ENCODE measurements at places on chromosomes 7 and 10.

GRCh38 chr10:132735341-132735775, 50.6 kb downstream of the NKX6-2 start:
- no peak for DNase-seq

- no peak for DNase-seq
Measured at GRCh38 chr10:30396698-30397097, 37.3 kb upstream of the MAP3K8 start.

DNA sequence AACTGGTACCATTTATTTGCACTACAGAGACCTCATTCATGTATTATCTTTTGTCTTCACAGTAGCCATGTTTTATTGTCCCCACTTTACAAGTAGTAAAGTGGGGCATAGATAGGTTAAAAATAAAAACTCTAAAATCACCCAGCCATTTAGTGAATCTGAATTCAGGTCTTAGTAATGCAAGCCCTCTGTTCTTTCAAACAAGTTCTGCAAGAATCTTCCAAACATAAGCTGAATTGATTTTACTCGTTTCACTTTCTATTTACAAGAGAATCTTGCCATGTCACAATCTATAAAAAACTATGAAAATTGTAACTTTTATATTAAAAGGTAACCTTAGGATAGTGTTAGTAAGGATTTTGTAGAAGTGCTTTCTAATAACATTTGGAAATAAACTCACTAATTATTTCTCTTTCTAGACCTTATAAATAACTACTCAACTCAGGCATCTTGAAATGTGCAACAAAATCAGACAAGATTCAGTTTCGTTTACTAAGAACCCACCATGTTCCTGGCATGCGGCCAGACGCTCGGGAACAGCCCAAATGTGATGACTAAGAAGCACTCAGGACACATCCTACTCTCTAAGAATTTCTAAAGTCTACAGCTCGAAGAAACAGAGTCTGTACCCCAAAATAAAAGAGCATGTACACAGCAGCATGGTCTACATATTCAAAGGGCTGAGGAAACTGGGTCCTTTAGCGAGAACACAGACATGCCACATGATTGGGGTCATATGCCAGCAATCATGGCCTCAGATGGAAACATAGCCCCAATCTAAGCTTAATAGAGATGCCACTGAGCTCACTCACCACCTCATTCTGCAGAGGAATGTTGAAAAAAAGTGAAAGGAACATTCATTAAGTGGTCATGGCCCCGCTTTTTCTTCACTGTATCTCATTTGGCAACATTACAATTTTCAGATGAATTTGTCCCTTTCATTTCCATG, 167.6 kb downstream of the AMPH start:
- peak; percentile 79 for DNase-seq

GRCh38 chr10:38143587-38143986, 49.5 kb downstream of the ZNF37A start:
- no peak for DNase-seq

DNA sequence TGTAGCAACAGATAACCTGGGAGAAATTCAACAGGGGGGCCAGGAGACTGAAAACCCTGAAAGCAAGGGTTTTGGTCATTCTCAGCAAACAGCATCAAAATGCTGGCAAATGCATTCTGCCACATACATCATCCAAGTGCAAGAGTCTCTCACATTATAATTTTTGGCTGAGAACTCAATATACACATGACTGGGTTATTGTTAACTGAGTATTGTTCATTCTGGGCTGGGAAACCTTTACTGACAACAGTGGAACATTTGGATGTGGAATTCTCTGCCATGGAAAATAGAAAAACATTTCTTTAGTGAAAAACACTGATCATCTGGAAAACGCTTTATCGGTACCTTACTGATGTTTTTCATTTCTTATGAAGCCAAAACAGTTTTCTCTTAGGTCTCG, 73.1 kb upstream of the MET start:
- no peak for DNase-seq

GRCh38 chr10:95262763-95263518, 27.9 kb downstream of the PDLIM1 start:
- DNase-seq, result no peak

DNA sequence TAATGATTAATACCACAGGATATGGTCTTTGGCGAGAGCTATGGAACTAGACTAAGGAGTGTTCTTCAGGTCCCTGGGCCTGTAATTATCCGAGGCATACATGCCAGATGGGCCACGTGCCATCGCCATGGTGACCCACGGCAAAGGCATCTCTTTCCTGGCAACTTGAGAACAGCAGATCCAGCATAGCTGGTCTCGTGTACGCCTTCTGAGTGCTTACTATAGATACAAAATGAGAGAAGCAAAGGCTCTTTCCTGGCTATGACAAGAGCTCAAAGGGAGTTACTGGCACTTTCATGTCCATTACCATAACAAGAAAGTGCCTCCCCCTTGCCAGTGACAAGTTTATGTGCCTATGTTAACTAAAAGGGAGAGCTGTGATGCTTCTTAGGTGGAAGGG, 26.0 kb upstream of the GLI3 start:
- DNase-seq, result no peak

- DNase-seq, result no peak
Measured at GRCh38 chr10:129098517-129098916, 368.5 kb upstream of the MGMT start.

DNA sequence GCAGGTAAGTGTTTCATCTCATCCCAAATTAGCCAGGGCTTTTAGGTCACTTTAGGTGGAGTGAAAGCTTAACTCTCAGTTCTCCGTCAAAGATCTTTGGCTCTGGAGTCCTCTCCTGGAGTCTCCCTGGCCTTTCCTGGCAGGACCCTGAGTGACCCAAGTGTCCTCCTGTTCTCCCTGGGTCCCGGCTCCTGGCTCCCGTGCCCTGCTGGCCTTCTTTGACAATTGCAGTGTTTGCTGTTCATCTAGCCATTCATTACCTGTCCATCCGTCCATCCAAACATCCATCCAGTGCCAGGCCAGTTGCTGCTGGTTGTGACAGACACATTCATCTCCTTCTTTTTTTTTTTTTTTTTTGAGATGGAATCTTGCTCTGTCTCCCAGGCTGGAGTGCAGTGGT, 6.2 kb upstream of the TPST1 start:
- no peak for DNase-seq

- no peak for DNase-seq
Measured at GRCh38 chr10:75870039-75870645, 438.7 kb downstream of the LRMDA start.

DNA sequence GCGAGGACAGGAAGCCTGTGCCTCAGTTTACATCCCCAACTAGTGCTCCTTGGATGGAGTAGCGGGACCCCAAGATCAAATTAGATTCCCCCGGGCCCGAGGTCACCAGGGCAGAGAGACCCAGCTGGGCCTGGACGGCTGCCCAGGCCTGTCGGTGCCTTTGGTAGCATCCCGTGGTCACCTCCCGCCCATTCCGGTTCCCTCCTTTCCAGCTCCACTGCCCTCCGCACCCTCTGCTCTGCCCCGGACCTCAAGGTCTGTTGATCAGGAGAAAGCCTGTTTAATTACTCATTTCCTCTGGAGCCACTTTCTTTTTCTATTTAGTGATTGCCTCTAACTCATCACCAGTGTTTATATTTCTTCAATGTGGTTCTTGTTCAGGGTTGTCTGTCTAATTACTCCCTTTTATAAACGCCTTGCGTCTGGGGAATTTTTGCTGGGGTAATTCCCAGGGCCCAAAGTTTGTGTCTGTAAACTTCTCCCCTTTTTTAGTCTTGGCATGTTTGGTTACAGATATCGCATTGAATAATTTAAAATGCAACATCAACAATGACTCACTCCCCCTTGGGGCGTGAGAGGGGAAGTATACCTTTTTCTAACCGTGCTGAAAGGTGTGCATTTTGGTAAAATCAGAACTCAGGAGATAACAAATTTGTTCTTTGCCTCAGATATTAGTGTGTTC, 1.9 kb downstream of the FOXK1 start:
- peak; percentile 41 for DNase-seq

DNA sequence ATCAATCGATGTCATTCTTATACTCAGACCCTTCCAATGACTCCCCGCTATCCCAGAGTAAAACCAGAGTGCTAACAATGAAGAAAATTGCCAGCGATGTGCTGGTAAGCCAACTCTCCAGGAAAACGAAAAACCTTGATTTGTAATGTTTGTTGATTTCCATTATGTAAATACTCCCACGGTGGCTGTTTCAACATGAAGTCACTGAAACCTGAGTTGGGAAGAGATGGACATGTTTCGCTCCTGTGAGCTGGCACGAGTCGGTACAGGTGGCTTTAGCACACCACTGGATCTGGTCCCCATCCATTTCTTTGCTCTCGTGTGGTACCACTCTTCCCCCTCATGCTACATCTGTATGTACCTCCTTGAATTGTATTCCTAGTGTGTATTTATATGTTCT, 52.9 kb downstream of the AP3M1 start:
- no peak for DNase-seq

GRCh38 chr7:2243458-2243857, 1.4 kb downstream of the NUDT1 start:
- no peak for DNase-seq

DNA sequence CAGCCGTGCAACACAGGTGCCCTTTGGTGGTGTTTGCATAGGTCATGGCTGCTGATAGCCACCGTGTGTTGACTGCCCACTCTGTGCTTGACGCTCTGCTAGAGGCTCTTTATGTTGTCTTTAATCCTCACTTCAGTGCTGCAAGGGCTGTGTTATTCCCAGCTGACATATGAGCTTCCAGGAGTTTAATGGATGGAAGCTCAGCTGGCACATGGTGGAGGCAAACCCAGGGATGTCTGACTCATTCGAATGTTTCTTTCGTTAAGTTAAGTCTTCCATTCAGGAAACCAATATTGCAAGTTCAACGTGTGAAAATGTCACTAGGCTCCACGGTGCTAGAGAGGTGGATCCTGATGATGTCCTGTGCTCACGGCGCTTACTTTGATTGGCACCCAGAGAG, 378.4 kb downstream of the DPP6 start:
- DNase-seq, result no peak

GRCh38 chr7:33932832-33933468, 27.6 kb downstream of the BMPER start:
- DNase-seq, result peak; percentile 17

- peak; percentile 1 for DNase-seq
Measured at GRCh38 chr10:71092812-71093401, 119.5 kb upstream of the UNC5B start.

DNA sequence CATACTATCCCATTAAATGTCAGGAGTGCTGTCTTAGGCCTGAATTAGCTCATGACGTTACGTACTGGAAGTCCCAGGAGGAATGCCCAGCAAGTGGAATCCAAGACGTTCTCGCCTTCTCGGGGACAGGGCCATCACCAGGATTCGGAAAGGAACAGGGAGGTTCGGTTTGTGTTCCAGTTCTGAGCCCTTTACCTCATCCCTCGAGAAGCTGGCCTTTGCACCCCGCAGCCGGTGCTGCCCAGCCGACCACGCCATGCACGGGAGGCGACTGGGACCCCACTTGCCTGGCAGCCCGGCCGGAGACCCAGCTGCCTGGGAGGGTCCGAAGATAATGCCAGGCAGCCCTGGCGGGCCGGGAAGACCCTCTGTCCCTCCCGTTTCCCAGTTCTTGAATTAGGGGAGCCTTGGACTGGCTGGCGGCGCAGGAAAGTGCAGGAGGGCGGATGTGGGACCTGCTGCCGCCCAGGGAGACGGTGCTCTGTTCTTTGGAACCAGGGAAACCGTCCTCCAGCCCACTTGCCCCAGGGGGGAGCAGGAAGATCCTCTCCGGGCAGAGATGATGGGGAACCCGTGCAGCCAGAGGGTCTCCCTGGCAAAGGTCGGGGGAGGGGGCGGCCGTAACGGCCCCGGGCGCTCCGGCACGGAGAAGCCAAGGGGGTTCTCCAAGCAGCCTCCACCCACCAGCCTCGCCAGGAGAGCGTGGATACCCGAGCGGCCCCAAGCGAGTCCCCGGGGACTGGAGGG, 671 bp upstream of the CHST3 start:
- no peak for DNase-seq

GRCh38 chr7:99626661-99627060, 9.9 kb downstream of the ZSCAN25 start:
- DNase-seq, result no peak

DNA sequence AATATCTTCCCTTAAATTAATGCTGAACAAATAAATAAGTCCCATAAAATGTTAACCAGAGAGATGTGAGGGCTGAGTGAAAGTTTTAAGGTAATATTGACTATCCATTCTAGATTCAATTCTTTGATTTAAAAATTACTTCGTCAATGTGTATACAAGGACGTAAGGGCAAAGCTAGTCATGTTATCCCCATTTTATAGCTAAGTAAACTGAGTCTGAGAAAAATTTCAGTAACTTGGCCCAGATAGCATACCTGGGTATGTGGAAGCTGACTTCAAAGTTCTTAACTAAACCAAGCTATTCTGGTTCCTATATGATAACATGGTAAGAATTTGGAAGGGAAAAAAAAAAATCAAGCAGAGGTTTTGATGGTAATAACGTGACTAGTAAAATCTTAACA, 72.4 kb downstream of the CADPS2 start:
- no peak for DNase-seq

GRCh38 chr7:70242826-70243225, 644.6 kb downstream of the AUTS2 start:
- DNase-seq, result no peak

DNA sequence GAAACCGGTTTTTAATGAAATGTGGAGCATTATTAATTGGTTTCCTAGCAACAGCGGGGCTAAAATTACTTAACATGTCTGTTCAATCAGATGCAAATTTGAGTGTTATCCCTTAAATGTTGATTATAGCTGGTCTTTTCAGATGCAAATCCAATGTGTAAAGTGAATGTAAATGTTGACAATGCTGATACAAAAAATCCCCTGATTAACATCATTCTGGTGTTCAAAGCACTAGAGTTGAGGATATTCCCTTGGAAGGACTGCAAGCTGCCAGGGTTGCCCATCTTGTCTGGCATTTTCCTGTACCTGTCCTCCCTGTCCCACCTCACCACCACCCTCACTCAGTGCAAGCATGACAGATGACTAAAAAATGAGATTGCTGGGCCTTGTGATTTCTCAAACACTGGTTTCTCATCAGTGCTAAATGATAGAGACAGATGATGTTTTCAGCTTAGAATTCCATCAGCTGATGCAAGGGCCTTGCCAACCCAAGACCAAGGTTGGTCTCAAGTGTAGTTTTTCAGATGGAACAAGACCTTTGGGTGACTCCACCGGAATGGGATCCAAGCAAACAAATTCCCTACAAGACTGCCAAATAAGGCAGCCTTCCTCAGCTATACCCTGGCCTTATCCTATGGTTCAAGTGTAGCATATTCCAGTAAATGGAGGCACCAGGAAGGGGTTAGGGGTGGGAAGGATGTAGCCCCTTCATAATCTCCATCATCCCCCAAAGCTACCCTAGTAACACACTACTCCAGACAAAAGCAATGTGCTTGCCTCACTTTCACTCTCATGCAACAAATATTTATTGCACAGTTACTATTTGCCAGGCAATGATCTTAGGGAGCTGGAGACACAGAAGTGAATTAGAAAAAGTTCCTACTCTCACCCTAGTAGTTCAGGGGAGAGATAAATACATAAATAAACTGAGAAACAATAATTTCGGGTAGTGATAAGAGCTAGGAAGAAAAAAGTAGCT, 54.9 kb downstream of the JAZF1 start:
- DNase-seq, result no peak

DNA sequence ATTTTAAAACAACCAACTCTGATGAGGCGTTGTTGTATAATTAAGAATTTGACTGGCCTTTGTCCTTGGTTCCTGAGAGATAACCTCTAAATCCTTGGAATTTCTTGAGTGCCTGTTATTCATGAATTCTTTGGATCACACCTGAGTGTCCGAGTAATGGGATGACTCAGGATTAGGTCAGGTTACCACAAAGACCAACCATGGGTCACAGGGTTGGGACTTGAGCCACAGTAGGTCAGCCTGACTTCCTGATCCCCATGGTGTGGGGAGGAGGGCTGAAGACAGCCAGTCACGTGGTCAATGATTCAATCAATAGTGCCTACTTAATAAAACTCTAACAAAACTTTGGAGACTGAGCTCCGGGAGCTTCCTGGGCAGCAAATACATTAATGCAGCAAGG, 192.5 kb downstream of the GFRA1 start:
- DNase-seq, result no peak
